CD4-positive, alpha-beta T cell treated with Interleukin-2 at 100 ng/mL for 4 hours (primary cell): ENCODE measurements at places on chromosomes 11 and 22.
A peak's percentile ranks its signal among the peaks of the same experiment; 100 is the strongest.

DNA sequence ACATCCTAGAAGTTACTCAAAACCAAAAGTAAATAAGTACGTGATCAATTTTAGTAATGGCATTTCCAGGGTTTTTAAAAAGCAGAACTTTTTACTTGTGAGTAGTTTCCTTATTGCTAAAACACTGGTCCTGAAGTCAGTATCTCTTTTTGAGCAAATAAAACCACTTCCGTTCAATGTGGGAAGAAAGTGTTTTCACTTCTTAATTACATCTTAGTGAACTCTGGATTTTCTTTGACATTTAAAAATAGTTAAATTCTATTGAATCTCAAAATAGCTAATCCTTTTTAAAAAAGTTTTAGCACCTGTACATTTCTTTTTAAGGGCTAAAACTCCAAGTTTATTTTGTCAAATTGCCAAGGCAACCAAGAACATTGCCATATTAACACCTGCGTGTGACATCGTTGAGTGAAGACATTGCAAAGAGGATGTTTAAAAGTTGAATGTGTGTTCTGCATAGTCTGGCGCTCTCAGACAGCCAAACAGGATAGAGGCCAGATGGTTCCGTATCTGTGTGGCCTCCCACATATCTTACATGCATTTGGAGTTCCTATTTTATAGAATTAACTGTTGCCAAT lies 17.2 kb upstream of the OR5B21 start:
- DNase-seq = peak; percentile 65

GRCh38 chr11:72752088-72752914 lies at the start of gene ARAP1:
ARAP1 (minus strand) TSS chr11:72752408; CDS start chr11:72727128, 25,280 bp downstream.
- DNase-seq = peak; percentile 74

DNA sequence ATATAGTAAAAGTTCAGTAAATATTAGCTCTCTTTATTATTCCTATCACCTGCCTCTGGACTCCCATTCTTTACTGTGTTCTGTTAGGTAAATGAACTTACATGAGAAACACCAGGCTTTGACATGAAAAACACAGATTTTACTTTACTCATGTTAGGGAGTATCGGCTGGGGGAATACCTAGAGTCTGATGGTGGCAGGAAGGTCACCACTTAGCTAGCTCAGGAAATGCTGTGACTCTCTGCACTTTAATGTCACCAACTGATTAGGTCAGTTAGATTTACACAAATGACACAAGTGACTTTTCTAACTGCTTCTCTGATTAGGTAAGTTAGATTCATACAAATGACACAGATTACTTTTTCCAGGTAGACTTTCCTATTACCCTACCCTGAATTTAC lies 225.1 kb downstream of the SWAP70 start:
- no peak for DNase-seq

- DNase-seq = no peak
These were observed 213.0 kb upstream of the E2F8 start for GRCh38 chr11:19453651-19454257.

DNA sequence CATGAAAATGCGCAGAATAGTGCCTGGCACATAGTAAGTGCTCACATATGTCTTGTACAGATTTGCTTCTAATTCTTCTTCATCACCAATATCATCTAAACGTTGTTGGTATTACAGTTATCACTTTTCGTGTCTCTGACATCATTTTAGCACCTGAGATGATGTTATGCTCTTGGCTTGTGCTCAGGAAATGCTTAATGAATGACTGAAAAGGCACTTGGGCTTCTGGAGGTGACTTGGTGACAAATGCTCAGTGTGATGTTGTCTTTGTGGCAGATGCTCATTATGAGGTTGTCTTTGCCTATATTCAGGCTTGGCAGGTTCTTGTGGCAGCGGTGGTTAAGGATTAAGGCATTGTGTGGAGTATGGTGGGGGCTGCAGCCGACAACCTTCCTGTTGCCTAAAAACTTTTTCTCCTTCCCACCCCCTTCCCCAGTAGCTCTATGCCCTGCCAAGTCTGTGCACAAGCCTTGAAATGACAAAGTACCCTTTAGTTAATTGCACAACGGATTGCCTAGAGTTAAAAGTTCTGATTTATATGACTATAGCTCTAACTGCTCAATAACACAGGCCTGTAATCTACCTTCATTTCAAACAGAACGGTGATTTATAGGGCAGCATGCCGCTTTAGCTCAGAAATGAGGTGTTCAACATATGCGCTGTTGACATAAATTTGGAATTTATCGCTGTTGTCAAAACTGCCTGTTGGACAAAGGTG lies 82.5 kb downstream of the ZBTB16 start:
- DNase-seq = no peak

GRCh38 chr22:18954990-18955571 lies 19.0 kb upstream of the PRODH start:
- DNase-seq = no peak

DNA sequence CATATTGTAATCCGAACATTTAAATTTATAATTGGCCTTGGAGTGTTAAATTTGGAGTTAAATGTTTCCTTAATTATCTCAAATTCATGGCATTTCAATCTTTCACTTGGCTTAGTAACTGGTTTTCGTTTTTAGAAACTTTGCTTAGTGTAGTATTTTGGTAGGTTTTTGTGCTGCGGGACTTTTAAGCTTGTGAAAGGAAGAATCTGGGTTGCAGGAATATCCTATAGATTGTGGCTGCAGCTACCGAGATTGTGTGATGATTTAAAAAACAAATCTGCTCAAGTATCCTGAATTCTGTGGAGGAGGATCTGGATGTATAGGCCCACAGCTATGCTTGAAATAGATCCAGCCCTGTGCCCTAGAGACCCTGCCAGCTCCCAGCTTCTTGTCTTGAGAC lies 27.1 kb downstream of the OSBP2 start:
- DNase-seq = no peak

GRCh38 chr22:33867118-33867866 lies 53.0 kb downstream of the LARGE1 start:
- no peak for DNase-seq

- no peak for DNase-seq
These were observed 1340.9 kb downstream of the TBC1D22A start for GRCh38 chr22:48103126-48103875.

DNA sequence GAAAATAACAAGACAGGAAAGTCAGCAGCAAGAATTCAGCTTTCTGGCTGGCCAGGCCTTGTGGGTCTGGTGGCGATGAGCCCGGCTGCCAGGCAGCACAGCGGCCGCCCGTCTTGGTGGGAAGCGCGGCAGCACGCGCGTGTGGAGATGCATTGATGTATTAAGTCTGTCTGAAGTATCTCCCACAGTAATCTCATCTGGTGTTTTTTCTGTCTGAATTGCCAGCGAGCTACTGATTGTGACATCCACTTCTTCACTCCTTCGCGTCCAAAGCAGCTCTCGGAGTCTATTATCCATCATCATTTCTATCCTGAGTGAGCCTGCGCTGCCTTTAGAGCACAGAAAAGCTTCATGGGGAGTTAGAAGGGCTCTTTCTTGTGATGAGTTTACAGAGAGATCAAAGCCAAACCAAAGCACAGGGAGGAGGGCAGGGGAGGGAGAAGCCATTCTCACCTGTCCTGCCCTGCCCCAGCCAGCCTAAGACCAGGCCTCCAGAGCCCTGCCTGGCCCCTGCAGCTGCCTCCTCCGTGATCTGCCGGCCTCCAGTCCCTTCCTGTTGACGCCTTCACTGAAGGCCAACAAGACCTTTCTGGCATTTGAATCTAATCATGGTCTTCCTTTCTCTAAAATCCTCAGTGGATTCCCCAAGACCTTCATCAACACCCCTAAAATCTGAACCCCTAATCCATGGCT lies 1419.0 kb downstream of the TBC1D22A start:
- DNase-seq = no peak

GRCh38 chr11:31819621-31820437 lies 8.7 kb upstream of the PAX6 start:
- DNase-seq = no peak

- DNase-seq = no peak
These were observed 248.7 kb upstream of the ARHGAP42 start for GRCh38 chr11:100438376-100438775.

- no peak for DNase-seq
These were observed 214.1 kb downstream of the BUD13 start for GRCh38 chr11:116558504-116559211.

- no peak for DNase-seq
These were observed 409 bp upstream of the TMEM134 start for GRCh38 chr11:67469508-67469811.

- DNase-seq = no peak
These were observed 62.4 kb downstream of the MYH9 start for GRCh38 chr22:36325154-36326031.

- no peak for DNase-seq
These were observed 1.7 kb upstream of the RHOD start for GRCh38 chr11:67054836-67055523.

GRCh38 chr11:64321533-64321932 lies 3.6 kb downstream of the PRDX5 start:
- no peak for DNase-seq

GRCh38 chr11:110878513-110878912 lies 166.3 kb upstream of the ARHGAP20 start:
- DNase-seq = no peak

GRCh38 chr11:15053191-15053685 lies 20.2 kb upstream of the CALCB start:
- no peak for DNase-seq

DNA sequence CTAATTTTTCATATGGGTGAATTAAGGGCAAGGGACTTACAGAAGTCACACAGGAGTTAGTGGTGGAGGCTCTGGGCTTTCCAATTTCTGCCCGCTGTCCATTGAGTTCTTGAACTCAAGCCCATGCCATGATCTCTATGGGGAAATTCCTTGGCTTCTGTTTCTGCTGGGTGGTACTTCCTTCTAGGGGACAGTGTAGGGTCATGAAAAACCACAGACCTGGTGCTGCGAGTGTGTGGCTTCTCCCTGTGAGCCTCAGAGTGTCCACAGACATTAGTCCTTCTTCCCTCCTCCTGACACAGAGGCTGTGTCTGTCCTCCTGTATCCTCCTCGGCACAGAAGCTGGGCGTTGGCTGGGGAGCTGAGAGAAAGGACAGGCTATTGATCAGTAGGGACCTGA lies 6.3 kb upstream of the SEZ6L start:
- no peak for DNase-seq

DNA sequence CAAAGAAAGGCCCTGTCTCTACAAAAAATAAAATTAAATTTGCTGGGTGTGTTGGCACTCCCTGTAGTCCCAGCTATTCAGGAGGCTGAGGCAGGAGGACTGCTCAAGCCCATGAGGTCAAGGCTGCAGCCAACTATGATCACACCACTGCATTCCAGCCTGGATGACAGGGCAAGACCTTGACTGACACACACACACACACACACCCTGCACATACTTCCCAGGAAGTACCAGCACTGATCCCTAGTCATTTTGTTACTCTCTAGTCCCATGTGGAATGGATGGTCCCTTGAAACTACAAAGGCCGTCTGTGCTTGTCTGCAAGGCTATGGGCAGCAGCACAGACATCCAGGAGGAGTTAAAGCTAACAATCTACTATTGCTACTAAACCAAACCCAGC lies 59.7 kb upstream of the CYP2D6 start:
- no peak for DNase-seq

GRCh38 chr11:70033711-70034070 lies 44.4 kb upstream of the ANO1 start:
- no peak for DNase-seq

GRCh38 chr11:61602775-61603569 lies 22.1 kb upstream of the SYT7 start:
- DNase-seq = no peak

- DNase-seq = no peak
These were observed 6.5 kb downstream of the PI4KA start for GRCh38 chr22:20852076-20852475.

- DNase-seq = peak; percentile 55
These were observed at the start of gene MICAL3 for GRCh38 chr22:18024276-18024939. MICAL3 (minus strand) TSS chr22:18024561; CDS start chr22:17906812, 117,749 bp downstream.

DNA sequence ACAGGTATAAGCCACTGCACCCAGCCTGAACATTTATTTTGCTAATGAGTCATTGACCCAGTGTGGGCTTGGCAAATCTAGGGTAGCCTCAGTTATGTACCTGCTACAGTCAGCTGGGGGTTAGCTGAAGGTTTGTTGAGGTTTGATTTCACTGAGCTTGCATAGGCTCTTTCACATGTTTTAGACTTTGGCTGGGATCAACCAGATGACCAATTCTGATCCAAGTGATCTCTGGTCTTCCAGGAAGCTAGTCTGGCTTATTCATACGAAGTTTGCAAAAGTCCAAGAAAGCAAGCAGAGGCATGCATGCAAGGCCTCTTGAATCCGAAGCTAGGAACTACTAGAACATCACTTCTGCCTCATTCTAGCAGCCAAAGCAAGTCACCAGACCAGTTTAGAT lies 21.0 kb downstream of the SERPING1 start:
- no peak for DNase-seq

DNA sequence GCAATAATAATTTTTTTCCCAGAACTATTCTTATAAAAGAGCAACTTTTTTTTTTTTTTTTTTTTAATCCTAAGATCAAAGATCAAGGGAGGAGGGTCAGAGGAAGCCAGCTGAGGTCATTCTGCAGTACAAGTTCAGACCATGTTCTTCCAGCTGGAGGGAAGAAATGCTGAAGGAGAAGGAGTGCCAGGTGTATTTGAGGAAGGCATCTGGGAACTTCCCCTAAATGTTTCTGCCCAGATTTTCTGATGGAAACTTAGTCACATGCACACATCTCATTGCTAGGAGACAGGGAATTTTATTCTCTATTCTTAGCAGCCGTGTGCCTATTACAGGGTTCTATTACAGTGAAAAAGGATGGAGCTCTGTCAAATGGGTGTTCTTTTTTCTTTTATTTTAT lies 208.4 kb downstream of the ARHGAP42 start:
- no peak for DNase-seq

DNA sequence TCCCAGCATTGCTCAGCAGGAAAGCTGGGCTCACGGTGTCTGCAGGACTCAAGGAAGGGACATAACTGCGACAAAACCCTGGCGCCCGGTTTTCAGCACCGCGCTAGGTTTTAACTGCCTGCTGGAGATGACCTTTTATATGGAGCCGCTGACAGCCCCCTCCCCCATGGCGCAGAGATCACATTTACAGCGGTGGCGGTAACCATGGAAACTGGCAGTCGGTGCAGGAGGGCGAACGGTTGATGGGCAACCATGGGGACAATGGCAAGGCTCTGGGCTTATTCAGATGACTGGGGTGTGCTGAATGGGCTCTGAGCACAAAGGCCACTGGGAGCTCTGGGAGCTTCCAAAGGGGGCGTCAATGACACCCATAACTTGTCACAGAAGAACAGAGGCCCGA lies 37.2 kb downstream of the CELSR1 start:
- no peak for DNase-seq
